ENCODE measurements at places on chromosomes 11 and 22. TPM values are rescaled to one million over a fixed set of nuclear protein-coding genes. Genes with fewer than 3 reads are reported as not detected.

DNA sequence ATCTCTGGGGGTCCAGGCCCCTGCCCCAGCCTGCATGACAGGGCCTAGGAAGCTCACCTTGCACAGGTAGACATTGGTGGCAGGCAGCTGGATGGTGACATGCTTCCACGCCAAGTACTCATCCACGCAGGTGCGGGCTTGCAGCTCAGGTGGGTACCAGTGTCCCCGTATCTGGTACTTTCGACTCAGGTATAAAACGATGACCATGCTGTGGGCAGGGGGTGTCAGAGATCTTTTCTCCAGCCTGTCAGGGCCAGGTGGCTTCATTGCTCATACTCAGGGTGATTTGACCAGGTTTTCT, 1.6 kb upstream of the GSTT4 start:
- DNase-seq: no peak

DNA sequence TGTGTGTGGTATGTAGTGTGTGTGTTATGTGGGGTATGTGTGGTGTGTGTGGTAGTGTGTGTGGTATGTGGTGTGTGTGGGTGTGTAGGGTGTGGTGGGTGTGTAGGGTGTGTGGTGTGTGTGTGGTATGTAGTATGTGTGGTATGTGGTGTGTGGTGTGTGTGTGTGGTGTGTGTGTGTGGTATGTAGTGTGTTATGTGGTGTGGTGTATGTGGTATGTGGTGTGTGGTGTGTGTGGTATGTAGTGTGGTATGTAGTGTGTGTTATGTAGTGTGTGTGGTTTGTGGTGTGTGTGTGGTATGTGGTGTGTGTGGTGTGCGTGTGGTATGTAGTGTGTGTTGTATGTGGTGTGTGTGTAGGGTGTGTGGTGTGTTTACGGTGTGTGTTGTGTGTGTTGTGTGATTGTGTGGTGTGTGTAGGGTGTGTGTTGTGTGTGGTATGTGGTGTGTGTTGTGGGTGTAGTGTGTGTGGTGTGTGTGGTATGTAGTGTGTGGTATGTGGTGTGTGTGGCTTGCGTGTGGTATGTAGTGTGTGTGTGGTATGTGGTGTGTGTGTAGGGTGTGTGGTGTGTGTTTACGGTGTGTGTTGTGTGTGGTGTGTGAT, 4.2 kb upstream of the PPP6R2 start:
- no peak for DNase-seq

The ABCC8 gene
- polyA plus RNA-seq: 2.3 TPM

The CCDC73 gene
- 0.05 TPM for polyA plus RNA-seq

DNA sequence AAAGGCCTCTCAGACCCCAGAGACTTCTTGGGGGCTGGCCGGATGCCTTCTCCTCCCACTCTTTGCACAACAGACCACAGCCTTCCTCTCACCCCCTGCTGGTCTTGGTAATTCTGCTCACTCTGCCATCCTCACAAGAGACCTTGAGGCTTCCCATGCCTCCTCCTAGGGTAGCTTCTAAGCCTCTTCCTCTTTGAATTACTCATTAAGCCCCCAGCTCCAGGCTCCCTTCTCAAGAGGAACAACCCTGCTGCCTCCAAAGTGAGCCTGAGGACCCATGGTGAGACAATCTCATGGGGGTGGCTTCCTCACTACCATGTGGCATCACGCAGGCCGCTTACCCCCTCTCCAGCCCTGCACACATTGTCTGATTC, 184.6 kb upstream of the SYT13 start:
- DNase-seq: no peak

- DNase-seq: no peak
Measured at GRCh38 chr11:130655300-130655699, 206.9 kb downstream of the ADAMTS15 start.

The UCP3 gene
- polyA plus RNA-seq: 2.3 TPM

GRCh38 chr11:68312117-68312779, at the start of gene LRP5:
Gene LRP5 (plus strand): TSS chr11:68312591. CDS start chr11:68312715, 124 bp downstream.
- DNase-seq: no peak

Data from muscle of arm (tissue), 14 donors.